ENCODE measurements at places on chromosomes 3 and 15. TPM values are rescaled to one million over a fixed set of nuclear protein-coding genes. Genes with fewer than 3 reads are reported as not detected.

DNA sequence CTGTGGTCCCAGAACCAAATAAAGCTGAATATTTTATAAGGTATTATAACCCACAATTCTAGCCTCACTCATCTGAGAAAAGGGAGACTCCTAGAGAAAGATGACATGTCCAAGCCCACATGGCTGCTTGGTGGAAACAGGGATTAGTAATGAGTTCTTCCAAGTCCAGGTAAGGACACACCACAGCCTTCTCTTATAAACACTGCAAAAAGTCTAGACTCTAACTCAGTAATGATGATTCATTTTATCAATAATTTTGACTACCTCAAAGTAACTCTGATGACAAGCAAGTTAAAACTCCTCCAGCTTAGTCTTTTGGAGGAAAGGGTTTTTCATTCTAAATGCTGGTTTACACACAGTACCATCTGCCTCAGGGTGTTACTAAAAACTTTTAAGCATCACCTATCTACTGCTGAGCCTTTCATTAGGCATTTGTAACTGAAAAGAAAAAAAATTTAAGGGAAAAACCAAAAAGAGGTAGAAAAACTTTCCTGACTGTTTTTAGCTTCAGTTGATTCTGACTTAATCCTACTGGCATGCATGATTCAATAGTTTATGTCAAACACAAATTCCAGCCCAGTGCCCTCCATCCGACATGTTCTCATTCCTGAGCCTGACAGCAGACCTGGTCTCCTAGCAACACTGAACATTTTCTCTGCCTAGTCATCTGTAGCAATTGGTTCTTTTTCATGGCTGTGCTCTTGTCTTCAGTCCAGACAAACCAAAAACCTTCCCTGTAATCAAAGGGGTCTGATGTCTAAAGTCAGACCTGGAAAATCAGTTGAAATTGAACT, 43.9 kb downstream of the P3H2 start:
- peaks cover 45% of the 10 kb centered on the region for H3K27me3 ChIP-seq
- H3K4me1 ChIP-seq = no peaks in the 10 kb centered on the region

- no peak overlapping the region for H3K27ac ChIP-seq
- no peaks in the 10 kb centered on the region for H3K36me3 ChIP-seq
- no peak overlapping the region for H3K4me3 ChIP-seq
- no peak for DNase-seq
Observed at GRCh38 chr15:62209322-62209721, 44.2 kb upstream of the C2CD4B start.

GRCh38 chr3:47870702-47871260, 67.8 kb downstream of the DHX30 start:
- peaks cover 3% of the 10 kb centered on the region for H3K4me1 ChIP-seq
- H3K27ac ChIP-seq = no peak overlapping the region
- DNase-seq = no peak
- peaks cover 8% of the 10 kb centered on the region for H3K36me3 ChIP-seq

GRCh38 chr3:49602049-49602554, 47.8 kb downstream of the BSN start:
- DNase-seq = no peak
- no peak overlapping the region for H3K4me3 ChIP-seq
- H3K4me1 ChIP-seq = peaks cover 19% of the 10 kb centered on the region
- H3K27me3 ChIP-seq = no peaks in the 10 kb centered on the region
- peaks cover 4% of the 10 kb centered on the region for H3K36me3 ChIP-seq
- peak overlapping the region; percentile 86 for H3K27ac ChIP-seq

DNA sequence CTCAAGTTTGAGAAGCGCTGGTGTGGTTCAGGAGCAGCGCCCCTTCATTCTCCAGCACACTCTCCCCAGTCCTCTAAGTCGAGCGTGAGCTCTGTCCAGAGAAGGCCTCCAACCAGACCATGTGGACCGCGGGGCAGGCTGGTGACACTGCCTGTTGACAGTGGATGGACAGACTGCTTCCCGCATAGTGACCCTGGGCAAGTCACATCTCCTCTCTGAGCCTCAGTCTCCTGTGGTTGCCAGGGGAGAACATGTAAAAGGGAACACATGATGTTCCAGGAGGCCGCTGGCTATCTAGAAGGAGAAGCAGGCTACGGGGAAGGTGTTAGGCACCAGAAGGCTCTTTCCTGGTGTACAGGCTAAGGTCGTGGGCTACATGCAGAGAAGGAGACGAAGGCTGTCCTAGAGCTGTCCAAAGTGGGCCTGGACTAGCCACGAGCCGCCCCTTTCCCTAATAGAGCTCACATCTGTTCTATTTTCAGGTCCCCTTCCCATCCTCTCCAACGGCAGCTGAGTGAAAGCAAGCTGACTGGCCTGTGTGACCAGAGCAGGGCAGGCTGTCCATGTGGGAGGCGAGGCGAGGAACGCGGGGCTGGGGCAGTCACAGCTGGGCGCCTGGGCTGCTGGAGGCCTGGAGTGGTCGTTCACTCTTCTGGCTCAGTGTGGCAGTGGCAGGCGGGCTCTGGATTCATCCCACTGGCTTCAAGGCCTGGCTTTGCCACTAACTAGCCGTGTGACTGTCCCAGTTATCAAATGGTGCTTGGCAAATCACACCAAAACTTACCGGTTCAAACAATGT, 11.1 kb downstream of the ISG20 start:
- H3K4me3 ChIP-seq = peak overlapping the region; percentile 87
- DNase-seq = no peak
- H3K27ac ChIP-seq = peak overlapping the region; percentile 100
- H3K4me1 ChIP-seq = peaks cover 60% of the 10 kb centered on the region
- H3K27me3 ChIP-seq = no peaks in the 10 kb centered on the region

The C3orf70 gene
- not detected for total RNA-seq

The PAK6 gene
- not detected for total RNA-seq

The ZBTB47 gene
- 1.1 TPM for total RNA-seq

GRCh38 chr3:79558943-79559342, 208.9 kb downstream of the ROBO1 start:
- DNase-seq = no peak
- no peaks in the 10 kb centered on the region for H3K36me3 ChIP-seq
- no peak overlapping the region for H3K27ac ChIP-seq
- no peaks in the 10 kb centered on the region for H3K27me3 ChIP-seq
- H3K4me3 ChIP-seq = no peak overlapping the region
- H3K4me1 ChIP-seq = no peaks in the 10 kb centered on the region

DNA sequence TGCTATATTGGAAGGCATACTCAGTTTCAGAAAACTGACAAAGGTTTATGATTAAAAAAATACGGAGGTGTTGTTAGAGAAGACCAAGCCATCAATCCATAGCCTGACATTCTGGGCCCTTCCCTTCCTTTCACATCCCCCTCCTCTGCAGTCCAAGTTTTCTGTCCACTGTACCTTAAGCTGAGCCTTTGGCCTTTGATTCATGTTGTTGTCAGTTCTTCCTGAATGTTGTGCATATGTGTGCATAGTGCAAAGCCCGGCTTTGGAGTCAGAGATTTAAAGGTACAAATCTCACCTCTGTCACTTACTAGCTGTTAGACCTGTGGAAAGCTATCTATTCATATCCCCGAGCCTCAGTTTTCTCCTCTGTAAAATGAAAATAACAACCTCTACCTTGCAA, 104.9 kb upstream of the AGBL1 start:
- H3K4me3 ChIP-seq = no peak overlapping the region
- peaks cover 21% of the 10 kb centered on the region for H3K27me3 ChIP-seq
- DNase-seq = no peak
- peaks cover 2% of the 10 kb centered on the region for H3K36me3 ChIP-seq
- H3K27ac ChIP-seq = no peak overlapping the region
- peaks cover 4% of the 10 kb centered on the region for H3K4me1 ChIP-seq

The RAB43 gene
- 37.8 TPM for total RNA-seq

The RSRC1 gene
- 31.6 TPM for total RNA-seq

- H3K4me3 ChIP-seq = no peak overlapping the region
- no peak overlapping the region for H3K27ac ChIP-seq
Observed at GRCh38 chr3:32868719-32869512, 51.1 kb downstream of the TRIM71 start.

DNA sequence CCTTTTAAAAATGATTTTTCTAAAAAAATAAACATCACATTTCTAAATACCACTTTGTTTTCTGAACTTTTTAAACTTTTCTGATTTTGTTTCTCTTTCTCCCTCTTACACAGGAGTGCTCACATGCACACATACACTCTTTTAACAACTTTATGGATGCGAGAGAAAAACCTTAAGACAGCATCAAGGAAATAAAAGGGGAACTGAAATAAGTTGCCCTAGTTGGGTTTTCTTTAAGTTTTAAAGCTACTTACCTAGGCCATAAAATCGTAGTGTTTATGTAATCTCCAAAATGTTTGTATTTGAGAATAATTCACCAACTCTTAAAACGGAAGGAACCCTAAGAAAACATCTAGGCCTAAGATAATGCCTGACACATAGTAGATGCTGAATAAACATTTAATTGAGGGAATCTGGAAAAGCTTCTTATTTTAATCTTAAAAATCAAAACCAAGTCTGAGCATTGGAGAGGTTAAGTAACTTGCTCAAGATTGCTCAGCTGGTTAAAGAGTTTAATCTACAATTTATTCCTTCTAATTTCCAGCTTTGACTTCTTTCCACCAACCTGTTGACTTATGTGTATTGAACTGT, 1.2 kb upstream of the BBX start:
- peaks cover 11% of the 10 kb centered on the region for H3K36me3 ChIP-seq
- no peak for DNase-seq
- H3K27me3 ChIP-seq = peaks cover 12% of the 10 kb centered on the region
- H3K27ac ChIP-seq = no peak overlapping the region
- H3K4me1 ChIP-seq = peaks cover 17% of the 10 kb centered on the region
- no peak overlapping the region for H3K4me3 ChIP-seq

DNA sequence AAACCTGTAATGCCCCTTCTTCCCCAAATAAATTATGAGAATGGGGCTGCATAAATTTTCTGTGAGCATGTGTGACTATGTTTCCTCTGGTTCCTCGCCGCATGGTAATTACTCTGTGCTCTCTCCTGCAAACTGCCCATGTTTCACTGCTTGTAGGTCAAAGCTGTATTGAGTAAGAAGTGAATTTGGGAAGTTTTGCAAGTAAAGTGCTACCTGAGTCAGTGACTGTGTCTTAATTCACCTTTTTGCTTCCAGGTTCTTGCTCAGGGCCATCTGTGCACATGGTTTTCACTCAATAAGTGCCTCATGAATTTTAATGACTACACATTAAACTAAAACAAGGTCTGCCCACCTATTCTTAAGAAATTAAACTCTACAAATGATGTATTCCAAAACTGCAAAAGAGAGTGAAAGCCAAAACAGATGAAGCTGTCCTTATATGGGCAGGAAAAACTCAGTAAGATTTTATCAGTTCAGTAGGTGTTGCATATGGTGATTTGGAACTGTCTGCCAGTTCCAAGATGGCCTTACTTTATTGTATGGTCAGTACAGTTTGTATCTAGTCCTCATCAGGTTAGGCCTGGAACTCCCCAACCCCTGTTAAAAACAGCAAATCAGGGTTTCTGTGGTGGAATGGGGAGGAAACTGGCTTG, 100.0 kb downstream of the LPP start:
- no peak overlapping the region for H3K27ac ChIP-seq
- H3K4me3 ChIP-seq = no peak overlapping the region
- no peaks in the 10 kb centered on the region for H3K36me3 ChIP-seq
- peaks cover 18% of the 10 kb centered on the region for H3K4me1 ChIP-seq
- H3K27me3 ChIP-seq = no peaks in the 10 kb centered on the region

GRCh38 chr3:36558961-36559360, 178.7 kb downstream of the STAC start:
- H3K36me3 ChIP-seq = no peaks in the 10 kb centered on the region
- DNase-seq = no peak
- no peak overlapping the region for H3K27ac ChIP-seq
- peaks cover 18% of the 10 kb centered on the region for H3K27me3 ChIP-seq

The EIF4E3 gene
- 41.4 TPM for total RNA-seq

- peaks cover 12% of the 10 kb centered on the region for H3K27me3 ChIP-seq
- no peak overlapping the region for H3K4me3 ChIP-seq
- H3K36me3 ChIP-seq = no peaks in the 10 kb centered on the region
- H3K27ac ChIP-seq = no peak overlapping the region
- no peaks in the 10 kb centered on the region for H3K4me1 ChIP-seq
- DNase-seq = no peak
Observed at GRCh38 chr3:140828585-140828984, 113.1 kb upstream of the SLC25A36 start.

The SENP5 gene
- 65.5 TPM for total RNA-seq

DNA sequence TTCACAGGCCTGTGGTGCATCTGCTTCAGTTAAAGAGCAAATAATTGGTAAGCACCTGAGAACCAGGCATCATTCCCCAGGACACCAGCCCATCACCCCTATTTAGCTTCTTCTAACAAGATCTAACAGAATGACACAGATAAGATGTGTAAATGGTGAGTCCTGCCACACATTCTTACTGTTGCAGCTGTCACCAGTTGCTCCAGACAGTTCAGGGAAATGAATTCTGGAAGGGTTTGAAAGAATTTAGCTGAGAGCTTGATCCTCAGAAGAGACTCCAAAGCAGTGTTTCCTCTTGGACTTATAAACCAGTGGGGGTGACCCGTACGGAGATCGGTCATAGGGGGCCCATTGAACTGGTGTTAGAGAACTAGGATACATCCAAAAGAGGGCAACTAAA, 238.0 kb downstream of the MEX3B start:
- H3K27me3 ChIP-seq = no peaks in the 10 kb centered on the region
- no peak overlapping the region for H3K4me3 ChIP-seq

DNA sequence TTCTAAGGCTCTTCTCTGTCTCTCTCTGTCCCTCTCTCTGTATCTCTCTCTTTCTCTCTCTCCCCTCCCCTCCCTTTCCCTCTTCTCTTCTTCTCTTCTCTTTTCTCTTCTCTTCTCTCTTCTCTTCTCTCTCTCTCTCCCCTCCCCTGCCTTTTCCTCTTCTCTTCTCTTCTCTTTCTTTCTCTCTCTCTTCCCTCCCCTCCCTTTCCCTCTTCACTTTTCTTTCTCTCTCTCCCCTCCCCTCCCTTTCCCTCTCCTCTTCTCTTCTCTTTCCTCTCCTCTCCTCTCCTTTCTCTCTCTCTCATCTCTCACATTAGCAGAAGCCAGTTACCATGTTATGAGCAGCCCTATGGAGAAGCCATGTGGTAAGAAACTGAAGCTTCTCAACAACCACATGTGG, 25.0 kb upstream of the SLC25A36 start:
- H3K27ac ChIP-seq = no peak overlapping the region
- no peaks in the 10 kb centered on the region for H3K4me1 ChIP-seq
- H3K36me3 ChIP-seq = no peaks in the 10 kb centered on the region
- no peak for DNase-seq
- H3K27me3 ChIP-seq = peaks cover 62% of the 10 kb centered on the region

The ABHD2 gene
- 58.2 TPM for total RNA-seq

DNA sequence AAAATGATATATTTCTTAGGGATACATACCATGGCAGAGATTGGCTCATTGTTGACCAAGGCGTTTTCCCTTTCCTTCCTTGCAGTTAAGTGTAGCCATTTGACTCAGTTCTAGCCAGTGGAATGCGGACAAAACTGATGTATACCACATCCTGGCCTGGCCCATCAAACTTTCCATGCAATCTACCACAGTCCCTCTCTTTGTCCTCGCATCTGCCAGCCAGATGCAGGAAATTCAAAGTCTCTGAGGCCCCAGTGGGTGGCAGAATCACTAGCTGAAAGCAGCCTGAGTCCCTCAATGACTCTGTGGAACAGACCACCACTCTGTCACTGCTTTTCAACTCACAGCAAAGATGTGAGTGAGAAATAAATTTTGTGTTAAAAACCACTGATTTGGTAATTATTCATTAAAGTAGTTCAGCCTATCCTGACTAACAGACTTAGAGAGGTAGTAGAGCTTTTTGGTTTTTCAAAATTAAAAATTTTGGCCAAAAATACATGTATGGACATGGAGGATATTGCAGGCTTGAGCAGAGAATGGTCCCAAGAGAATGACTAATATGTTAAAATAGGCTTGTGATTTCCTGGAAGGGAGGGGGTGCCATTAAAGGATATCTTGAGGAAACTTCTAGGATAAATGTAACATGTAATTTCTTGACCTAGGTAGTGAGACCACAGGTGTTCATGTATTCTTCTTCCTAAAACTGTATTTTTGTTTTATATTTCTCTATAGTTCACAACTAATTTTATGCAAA, 10.9 kb downstream of the LRRFIP2 start:
- peak overlapping the region; percentile 68 for H3K27ac ChIP-seq
- no peaks in the 10 kb centered on the region for H3K27me3 ChIP-seq
- no peak for DNase-seq
- peak overlapping the region; percentile 5 for H3K4me3 ChIP-seq
